Progenitor cell of endocrine pancreas (in vitro differentiated cells): ENCODE measurements at places on chromosomes 7 and 10. TPM values are rescaled to one million over a fixed set of nuclear protein-coding genes. Genes with fewer than 3 reads are reported as not detected.

DNA sequence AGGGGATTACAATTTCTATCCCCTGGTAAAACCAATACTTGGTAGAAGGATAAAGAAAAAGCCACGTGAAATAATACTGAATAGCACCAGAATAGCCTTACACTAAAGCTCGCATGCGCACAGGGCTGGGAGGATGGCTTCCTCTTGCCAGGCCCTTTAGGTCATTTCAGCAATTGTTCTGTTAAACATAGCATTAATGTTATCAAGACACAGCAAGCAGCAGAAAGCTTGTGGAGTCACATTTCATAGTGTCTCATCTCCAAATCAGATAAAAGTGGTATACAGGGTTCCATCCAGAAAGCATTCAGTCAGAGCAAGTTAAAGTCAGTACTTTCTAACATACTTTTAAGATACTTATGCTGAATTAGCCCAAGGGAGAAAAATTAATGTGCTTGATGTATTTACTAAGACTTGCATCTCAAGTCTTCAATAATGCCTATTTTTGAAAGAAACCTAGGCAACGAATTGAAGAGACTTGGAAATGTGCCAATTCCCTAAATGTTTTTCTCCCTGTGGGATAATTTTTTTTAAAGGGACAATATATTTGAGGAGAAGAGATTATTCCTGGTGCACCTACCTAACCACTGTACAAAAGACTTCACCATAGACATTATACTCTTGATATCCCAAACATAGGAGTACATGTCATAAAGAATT lies 14.3 kb upstream of the NPM3 start:
- H3K27me3 ChIP-seq, result no peaks in the 10 kb centered on the region
- DNase-seq, result no peak
- H3K4me1 ChIP-seq, result no peaks in the 10 kb centered on the region
- H3K27ac ChIP-seq, result no peak overlapping the region
- H3K4me3 ChIP-seq, result no peak overlapping the region

DNA sequence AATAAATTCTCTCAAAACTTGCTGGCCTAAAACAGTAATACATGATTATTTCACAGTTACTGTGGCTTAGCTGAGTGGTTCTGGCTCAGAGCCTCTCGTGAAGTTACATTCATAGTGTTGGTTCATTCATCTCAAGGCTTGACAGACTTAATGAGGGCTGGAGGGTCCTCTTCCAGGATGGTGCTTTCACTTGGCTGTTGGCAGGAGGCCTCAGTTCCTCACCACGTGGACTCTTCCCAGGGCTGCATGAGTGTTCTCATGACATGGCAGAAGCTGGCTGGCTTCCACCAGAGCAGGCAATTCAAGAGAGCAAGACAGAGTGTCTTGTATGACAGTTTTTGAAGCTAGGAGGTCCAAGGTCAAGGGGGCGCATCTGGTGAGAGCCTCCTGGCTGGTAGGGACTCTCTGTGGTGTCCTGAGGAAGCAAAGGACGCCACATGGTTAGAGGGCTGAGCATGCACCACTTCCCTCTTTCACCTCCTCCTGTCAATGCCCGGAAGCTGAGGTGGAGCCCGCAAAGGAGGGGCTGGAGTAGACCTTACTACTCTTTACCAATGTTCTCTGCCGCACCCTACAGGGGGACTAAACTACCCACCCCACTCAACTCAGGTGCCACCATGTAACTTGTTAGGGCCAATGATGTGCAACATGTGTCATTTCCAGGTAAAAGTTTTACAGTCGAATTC lies 58.2 kb upstream of the YAE1 start:
- H3K36me3 ChIP-seq, result no peaks in the 10 kb centered on the region
- no peak overlapping the region for H3K4me3 ChIP-seq
- H3K27me3 ChIP-seq, result no peaks in the 10 kb centered on the region
- DNase-seq, result no peak

GRCh38 chr10:79407423-79407796 lies 38.0 kb downstream of the ZCCHC24 start:
- DNase-seq, result no peak
- H3K4me1 ChIP-seq, result peaks cover 16% of the 10 kb centered on the region
- no peak overlapping the region for H3K4me3 ChIP-seq

GRCh38 chr10:128540781-128541761 lies 414.8 kb upstream of the MKI67 start:
- peak overlapping the region; percentile 72 for H3K27ac ChIP-seq
- DNase-seq, result no peak
- H3K36me3 ChIP-seq, result no peaks in the 10 kb centered on the region
- peaks cover 64% of the 10 kb centered on the region for H3K27me3 ChIP-seq
- H3K4me3 ChIP-seq, result peak overlapping the region; percentile 62

GRCh38 chr10:115606741-115607140 lies 513.6 kb downstream of the ATRNL1 start:
- no peaks in the 10 kb centered on the region for H3K4me1 ChIP-seq
- no peak for DNase-seq
- no peak overlapping the region for H3K27ac ChIP-seq

- DNase-seq, result no peak
- no peak overlapping the region for H3K27ac ChIP-seq
- no peaks in the 10 kb centered on the region for H3K27me3 ChIP-seq
- no peak overlapping the region for H3K4me3 ChIP-seq
- H3K36me3 ChIP-seq, result no peaks in the 10 kb centered on the region
- H3K4me1 ChIP-seq, result no peaks in the 10 kb centered on the region
Measured at GRCh38 chr10:74738985-74739567, 87.3 kb upstream of the KAT6B start.

DNA sequence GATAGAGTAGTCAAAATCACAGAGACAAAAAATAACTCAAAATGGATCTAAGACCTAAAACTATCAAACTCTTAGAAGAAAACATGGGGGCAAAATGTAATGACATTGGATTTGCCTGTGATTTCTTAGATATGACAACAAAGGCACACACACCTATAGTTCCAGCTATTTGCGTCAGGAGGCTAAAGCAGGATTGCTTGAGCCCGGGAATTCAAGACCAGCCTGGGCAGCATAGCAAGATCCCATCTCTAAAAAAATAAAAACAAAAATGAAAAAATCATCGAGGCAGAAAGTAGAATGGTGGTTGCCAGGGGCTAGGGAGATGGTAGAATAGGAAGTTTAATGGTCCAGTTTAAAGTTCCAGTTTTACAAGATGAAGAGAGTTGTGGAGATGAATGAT lies 113.3 kb downstream of the NRF1 start:
- no peak overlapping the region for H3K4me3 ChIP-seq
- peaks cover 2% of the 10 kb centered on the region for H3K4me1 ChIP-seq
- no peaks in the 10 kb centered on the region for H3K27me3 ChIP-seq
- no peak for DNase-seq

DNA sequence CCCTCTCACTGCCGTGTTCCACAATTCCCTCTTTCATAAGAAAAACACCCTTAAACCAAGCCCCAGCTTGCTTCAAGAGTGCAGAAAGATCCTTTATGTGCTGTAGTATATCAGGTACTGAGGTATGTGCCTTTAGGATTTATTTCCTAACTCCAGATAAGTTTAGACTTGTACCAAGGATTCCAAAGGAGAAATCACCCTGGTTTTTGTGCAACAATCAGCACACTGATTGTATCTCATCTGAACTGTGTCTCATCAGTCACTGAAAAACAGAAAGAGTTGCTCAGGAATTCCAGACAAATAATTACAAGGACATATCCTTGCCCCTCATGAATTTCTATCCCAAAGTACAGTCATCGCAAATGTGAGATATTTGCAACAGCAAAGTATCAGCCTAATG lies 77.2 kb upstream of the PTPRZ1 start:
- no peaks in the 10 kb centered on the region for H3K36me3 ChIP-seq
- no peaks in the 10 kb centered on the region for H3K27me3 ChIP-seq

GSDME gene
- total RNA-seq, result 22.3 and 25.0 TPM in 2 replicates

ST8SIA6 gene
- 0.36 and 0.98 TPM in 2 replicates for total RNA-seq

CAV1 gene
- total RNA-seq, result 0.84 TPM in 2 replicates

GNAT3 gene
- not detected in 2 replicates for total RNA-seq
